ENCODE measurements at places on chromosomes 1 and 21.

DNA sequence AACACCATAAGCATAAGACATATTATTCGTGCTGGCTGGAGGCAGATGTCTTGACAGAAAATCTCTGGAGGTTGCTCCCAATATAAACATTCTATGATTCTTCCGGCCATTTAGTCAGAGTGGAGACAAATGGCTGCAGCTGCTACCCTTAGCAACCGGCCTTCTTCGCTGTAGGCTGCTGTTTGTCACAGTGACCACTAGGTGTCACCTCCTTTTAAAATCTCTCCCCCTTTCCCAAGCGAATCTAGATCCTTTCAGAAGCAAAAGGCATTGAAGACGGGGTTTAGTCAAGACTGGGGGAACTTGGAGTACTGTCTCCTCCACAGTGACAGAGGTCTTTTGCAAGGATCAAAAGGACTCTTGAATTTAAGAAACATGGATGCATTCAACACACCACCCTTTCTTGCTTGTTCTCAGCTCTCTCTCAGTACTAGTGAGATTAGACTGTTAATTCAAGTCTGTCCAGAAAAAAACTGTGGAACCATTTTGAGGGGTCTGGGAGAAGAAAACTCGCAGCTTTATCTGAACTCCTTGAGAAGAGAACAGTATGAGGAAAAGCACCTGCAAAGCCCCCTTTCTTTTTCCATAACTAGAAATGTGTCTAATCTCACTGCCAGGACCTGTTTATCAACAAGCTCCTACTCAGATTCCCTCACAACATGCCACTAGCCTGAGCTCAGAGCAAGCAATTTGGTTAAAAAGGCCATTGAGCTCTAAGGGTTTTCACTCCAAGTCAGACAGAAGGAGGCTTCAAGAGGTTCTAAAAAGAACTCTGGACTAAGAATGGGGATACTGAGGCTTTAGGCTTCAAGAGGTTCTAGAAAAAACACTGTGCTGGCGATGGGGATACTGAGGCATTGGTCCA lies 408.3 kb upstream of the PLXNA2 start:
- DNase-seq: peak; percentile 31

DNA sequence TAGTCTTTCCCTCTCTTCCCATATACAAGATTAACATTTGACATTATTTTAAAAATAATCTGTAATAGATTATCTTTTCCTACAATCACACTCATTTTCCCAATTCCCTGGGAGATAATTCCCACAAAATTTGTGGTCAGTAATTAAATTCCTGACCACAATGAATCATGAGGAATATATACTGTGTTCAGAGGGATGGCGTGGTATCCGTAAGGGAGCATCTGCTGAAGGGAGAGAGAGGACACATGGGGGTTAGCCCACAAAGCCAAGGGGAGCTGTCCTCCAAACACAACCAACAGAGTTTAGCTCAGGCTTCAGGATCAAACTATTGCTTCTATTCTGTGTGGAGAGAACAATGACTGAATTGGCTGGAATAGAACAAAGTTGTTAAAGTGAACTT lies 57.1 kb upstream of the PPP2R5A start:
- DNase-seq: no peak

DNA sequence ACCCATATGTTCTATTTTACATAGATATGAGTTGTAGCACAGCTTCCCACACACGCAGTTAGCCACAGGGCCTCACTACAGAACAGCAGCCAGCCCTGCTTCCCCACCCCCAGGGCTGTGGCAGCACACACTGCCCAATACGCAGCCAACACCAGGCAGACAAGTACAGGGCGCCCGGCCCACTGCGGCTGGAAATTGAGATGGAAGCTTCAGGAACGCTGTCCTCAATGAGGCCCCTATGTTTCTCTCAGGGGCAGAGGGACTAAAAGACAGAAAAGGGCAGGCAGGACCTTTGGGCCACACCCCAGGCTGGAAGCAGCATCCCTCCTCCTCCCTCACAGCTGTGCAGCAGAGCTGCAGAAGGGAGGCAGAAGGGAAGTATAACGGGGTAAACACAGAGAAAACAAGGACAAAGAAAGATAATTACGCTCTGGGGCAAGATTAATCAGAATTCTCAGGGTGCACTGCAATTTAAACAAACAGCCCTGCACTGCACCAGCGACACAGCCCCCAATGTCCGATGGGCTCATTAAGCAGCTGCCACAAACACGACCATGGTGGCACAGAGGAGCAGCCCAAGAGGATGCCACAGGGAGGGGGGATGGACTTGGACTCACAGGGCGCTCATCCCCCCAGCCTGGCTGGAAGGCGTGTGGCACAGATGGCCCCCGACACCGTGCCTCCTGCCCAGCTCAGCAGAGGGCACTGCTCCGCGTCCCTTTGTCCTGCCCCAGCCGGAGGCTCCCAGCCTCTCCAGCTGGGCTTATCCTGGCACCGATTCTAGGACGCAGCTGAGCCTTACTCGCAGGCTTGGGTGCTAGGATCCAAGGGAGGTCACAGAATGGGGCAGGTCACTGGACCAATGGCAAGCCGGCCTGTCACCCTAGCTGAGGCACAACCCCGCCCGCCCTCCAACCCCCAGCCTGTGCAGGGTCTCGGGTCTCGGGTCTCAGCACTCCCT lies 14.2 kb downstream of the WDR4 start:
- no peak for DNase-seq

DNA sequence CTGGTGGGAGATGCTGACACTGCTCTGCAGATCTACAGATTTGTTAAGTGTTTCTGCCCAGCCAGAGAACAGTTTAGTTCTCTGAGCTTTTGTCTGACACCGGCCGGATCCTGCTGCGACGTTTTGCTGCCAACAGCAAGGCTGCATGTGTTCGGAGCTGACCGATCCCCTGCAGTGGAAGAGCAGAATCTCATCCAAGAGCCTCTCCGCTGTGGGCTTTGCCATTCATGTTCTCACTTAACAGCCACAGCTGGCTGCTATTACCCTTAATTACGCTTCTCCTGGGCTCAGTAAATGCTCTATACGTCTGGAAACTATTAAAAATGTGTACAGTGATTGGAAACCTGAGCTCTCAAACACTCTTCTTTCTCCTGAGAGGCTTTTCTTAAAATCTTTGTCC lies 105.3 kb downstream of the BCAR3 start:
- no peak for DNase-seq

- DNase-seq: no peak
Measured at GRCh38 chr1:182350839-182351238, 40.8 kb downstream of the GLUL start.

DNA sequence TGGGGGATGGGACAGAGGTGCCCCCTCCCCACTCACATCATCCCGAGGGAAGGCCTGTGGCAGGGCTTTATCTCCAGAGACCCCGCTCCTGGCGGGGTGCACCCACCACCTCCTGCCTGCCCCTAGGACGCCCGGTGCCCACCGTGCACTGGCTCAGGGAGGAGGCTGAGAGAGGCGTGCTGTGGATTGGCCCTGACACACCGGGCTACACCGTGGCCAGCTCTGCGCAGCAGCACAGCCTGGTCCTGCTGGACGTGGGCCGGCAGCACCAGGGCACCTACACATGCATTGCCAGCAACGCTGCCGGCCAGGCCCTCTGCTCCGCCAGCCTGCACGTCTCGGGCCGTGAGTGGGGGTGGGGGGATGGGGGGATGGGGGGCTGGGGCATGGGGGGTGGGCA lies 71.7 kb downstream of the TRIM11 start:
- DNase-seq: no peak

DNA sequence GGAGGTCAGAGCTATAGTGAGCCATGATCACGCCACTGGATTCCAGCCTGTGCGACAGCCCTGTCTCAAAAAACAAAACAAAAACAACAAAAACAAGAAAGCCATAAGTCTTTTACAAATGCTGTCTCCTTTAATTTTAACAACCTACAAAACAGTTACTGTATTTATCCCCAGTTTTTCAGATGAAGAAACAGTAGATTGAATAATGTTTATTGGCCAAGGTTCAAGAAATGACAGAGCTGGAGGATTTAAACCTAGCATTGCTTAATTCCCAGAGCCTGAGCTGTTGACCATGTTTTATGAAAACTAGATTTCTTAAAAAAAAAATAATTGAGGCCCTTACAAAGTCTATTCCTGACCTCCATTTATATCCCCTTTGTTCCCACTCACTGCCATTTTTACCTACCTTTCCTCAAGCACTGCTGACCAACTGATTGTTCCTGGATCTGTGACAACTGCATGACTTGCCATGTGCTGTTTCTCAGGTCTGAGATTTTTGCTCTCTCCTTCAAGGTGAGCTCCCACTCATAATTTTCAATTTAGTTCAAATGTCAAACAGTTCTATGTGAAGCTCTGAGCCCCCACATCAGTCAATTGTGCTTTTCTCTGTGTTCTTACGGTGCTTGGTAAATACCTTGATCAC lies 140.8 kb downstream of the CHRM3 start:
- no peak for DNase-seq

DNA sequence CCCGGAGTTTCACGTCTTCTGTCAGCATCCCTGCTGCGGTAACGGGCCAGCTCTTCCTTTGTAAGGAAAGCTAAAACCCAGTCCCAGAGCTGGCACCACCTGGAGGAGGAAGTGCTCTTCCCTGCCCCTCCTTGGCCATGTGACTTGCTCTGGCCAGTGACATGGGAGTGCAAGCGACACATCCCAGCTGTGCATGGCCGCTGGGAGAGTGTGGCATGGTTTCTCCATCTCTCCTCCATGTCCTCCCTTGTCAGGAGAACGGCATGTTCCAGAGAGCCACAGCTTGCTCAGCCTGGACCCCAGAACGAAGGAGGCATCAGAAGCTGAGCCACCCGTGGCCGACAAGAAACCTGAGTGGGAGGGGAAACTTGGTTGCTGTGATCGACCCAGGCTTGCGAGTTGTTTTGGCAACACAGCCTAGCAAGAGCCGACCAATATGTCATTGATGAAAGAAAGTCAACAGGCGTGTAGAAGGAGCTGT lies 2.7 kb upstream of the PRXL2B start:
- peak; percentile 70 for DNase-seq

DNA sequence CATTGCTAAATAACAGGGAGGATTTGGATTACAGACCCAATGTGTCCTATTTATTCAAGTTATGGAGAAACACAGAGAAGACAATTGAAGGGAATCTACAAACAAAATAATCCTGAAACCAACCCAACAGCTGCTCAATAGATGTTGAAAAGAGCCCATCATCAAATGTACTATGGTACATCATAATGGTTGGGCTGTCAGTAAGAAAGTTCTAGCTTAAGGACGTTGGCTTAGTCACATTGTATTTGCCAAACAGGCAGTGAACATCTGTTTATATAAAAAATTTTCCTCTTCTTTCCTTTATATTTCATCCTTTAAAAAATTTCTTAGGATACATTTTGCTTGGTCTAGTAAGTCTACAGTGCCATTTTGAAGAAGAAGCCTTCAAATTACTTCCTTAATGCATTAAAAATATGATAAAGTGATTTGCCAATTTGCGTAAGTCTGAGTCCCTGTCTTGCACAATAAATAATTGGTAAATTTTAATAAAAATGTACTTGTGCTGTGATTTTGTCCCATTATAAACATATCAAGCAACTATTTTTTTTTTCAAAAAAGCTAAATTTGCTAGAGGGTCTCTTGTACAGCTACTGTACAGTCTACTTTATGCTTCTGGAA lies 14.4 kb downstream of the MAP3K7CL start:
- DNase-seq: no peak

DNA sequence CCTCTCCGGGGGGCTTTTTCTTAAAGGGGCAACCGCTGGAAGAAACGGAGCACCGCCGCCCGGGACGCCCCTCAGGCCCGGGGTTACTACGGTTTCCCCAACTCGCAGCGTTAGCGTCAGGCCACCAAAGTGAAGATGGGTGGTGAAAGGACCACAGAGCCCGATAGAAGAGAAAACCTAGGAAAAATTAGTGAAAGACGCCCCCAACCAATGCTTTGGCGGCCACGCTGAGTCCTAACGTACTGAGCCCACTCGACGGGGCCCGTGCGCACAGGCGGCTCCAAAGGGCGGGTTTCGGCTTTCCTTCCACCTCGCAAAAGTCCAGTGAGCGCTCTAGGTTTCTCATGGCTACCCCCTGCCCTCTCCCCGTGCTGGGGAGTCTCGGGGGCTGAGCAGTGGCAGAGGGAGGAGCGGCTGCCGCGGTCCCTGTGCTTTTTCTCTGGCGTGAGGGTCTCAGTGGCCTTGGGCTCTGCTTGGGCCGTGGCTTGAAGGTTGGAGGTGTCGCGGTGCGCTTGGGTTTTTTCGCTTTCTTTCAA lies 12.2 kb upstream of the SPEN start:
- no peak for DNase-seq

- no peak for DNase-seq
Measured at GRCh38 chr1:6134206-6134605, 45.9 kb downstream of the CHD5 start.

DNA sequence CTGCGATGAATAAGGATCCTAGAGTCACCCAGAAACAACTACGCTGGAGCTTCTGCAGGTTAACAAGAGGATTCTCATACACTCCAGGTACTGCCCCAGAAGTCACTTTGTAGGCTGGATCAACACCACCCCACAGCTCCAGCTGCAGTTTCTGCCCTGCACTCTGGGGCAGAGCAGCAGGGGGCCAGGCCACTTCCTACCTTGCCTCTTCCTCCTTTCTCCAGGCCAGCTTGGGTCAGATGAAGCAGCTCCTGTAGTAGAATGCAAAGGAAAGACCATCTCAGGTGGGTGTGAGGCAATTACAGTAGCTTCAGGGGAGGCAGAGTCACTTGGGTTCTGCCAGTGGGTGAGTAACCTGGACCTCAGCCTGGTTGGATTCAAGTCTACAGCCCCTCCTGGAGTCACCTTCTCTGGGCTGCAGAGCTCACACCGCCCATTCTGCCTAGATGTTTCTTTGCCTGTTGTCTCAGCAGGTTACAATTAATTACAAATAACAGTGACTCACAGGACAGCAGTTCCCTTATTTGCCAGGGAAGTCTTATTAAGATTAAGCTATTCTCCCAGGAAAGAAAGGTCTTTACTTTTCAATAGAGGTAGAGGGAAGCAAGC lies 24.4 kb upstream of the BCAR3 start:
- no peak for DNase-seq

DNA sequence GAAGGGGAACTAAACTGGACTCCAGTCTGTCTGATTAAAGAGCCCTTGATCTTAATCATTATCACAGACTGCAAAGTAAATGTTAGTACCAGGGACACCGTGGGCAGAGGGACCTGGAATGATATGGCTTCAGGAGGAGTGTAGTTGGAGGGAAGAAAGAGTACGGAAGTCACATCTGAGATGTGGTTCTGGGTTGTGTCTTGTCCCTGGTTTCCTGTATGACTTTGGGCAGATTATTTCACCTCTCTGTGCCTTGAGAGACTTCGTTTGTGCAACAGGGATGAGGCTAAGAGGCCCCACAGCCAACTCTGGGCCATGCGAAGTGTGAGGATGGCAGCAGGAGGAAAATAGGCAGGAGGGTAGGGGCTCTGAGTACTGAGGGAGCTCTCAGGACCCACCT lies 76.1 kb upstream of the SLC2A1 start:
- DNase-seq: peak; percentile 15
